NCI-H460 (cell line): ENCODE measurements at places on chromosomes 3 and 15.

GRCh38 chr3:72234391-72234790, 449.4 kb upstream of the PROK2 start:
- DNase-seq, result no peak

- no peak for DNase-seq
These were observed 7.8 kb downstream of the ATP6V1A start for GRCh38 chr3:113754494-113755159.

- DNase-seq, result no peak
These were observed 15.1 kb upstream of the TMEM158 start for GRCh38 chr3:45241206-45241605.

DNA sequence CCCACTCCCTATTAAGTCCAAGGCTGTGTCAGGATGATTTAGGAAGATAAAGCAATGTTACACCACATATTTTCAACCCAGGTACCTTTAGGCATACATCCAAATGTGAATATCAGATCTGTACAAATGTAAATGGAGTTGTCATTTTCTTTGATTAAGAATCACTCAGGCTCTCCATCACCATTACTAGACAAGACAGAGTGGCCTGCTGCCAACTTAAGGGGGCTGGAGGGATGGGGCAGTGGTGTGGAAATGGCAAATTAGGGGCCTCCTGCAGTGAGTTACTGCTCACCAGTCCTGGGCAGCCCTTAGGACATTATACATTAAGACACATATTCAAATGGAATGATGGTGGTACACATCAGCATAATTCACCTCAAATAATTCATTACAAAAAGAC, 211.0 kb downstream of the TNIK start:
- DNase-seq, result no peak

DNA sequence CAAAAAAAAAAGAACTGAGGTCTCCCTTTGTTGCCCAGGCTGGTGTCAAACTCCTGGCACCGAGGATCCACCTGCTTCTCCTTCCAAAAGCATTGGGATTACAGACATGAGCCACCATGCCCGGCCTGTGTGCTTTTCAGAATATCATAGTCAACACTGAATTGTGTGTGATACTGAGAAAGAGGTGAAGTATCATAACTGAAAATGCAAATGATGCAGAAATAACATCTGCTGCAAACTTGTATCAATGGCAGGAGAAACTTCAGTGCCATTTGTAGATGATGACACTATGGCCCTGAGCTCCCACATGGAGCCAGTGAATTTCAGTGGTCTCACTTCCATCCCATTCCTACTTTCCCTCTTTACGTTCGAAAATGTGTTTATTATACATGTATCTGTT, 21.9 kb downstream of the IL12A start:
- DNase-seq, result no peak

GRCh38 chr15:28935316-28935715, 49.5 kb downstream of the APBA2 start:
- no peak for DNase-seq

- DNase-seq, result no peak
These were observed 55.8 kb downstream of the PRKCI start for GRCh38 chr3:170277833-170278580.

DNA sequence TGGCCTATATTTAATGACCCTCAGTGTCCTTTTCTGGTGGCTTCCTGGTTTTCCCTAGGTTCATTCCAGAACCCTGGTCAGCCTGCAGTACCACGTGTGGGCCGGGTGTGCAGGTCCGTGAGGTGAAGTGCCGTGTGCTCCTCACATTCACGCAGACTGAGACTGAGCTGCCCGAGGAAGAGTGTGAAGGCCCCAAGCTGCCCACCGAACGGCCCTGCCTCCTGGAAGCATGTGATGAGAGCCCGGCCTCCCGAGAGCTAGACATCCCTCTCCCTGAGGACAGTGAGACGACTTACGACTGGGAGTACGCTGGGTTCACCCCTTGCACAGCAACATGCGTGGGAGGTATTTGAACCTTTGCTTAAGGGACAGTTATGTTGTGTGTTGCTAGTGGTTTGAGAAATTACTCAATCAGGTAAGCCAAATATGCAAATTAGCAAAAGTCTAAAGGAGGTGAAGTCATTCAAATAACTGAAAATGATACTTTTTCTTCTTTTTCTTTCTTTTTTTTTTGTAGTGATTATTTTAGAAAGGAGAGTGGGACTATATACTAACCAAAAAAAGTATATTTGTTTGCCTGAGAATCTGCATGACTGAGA, 259.2 kb downstream of the ADAMTSL3 start:
- DNase-seq, result no peak

DNA sequence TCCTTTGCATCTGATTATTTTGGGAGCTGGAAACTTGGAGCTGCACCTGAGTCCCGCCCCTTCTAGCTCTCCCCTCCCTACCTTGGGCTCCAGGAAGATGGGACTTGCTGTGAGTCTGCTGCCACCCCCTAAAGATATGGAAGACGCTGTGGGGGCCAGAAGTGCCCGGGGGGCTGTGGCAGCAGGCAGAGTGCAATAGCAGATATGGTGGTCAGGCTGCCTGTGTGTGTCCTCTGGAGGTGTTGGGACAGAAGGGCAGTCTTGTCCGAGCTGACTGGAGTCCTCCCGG, 485 bp downstream of the PAK6 start:
- DNase-seq, result no peak

GRCh38 chr3:118587037-118587741, 447.5 kb downstream of the IGSF11 start:
- no peak for DNase-seq

- DNase-seq, result no peak
These were observed 627.9 kb downstream of the SI start for GRCh38 chr3:164450276-164450905.

DNA sequence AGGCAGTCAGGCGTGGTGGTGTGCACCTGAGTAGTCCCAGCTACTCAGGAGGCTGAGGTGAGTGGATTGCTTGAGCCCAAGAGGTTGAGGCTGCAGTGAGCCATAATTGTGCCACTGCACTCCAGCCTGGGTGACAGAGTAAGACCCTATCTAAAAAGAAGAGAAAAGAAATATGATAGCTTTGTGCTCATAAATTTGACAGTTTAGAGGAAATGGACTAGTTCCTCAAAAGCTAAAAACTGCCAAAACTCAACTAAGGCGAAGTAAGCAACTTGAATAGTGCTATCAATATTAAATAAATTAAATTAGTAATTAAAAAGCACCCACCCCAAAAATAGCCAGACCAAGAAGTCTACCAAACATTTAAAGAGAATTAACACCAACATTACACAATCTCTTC, 24.5 kb upstream of the SLC15A2 start:
- DNase-seq, result no peak
